ENCODE measurements at places on chromosomes 2 and 18. TPM values are rescaled to one million over a fixed set of nuclear protein-coding genes. Genes with fewer than 3 reads are reported as not detected.

Gene REEP1
- total RNA-seq: not detected

Gene SMCHD1
- 97.0 TPM for total RNA-seq

Gene GCG
- 0.14 TPM for total RNA-seq

Gene ACOXL
- not detected for total RNA-seq

Gene GDF7
- total RNA-seq: 0.14 TPM

Gene GTF2A1L
- 0.09 TPM for total RNA-seq
